Stimulated activated CD8-positive, alpha-beta memory T cell treated with anti-CD3 and anti-CD28 coated beads, Interleukin-12 subunit alpha, Interleukin-12 subunit beta, amount 100 ng/mL, for 4 hours (primary cell): ENCODE measurements at places on chromosomes 3 and 15.

DNA sequence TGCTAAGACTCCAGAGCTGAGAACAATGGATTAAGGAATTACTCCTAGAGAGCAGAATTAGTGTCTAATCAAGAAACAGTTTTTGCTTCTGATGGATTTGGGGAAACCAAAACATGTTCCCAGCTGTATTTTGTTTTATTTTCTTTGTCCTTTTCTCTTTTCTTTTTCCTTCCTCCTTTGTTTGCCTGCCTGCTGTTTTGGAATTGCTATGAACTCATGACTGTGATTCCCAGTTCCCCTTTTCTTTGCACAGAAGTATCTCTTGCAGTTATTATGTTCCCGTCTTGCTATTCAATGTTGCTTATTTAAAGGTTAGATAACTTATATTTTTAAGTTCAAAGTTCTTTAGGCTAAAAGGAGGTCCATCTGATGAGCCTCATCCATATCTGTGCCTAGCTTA is 77.0 kb upstream of the GBE1 start:
- no peak for DNase-seq

DNA sequence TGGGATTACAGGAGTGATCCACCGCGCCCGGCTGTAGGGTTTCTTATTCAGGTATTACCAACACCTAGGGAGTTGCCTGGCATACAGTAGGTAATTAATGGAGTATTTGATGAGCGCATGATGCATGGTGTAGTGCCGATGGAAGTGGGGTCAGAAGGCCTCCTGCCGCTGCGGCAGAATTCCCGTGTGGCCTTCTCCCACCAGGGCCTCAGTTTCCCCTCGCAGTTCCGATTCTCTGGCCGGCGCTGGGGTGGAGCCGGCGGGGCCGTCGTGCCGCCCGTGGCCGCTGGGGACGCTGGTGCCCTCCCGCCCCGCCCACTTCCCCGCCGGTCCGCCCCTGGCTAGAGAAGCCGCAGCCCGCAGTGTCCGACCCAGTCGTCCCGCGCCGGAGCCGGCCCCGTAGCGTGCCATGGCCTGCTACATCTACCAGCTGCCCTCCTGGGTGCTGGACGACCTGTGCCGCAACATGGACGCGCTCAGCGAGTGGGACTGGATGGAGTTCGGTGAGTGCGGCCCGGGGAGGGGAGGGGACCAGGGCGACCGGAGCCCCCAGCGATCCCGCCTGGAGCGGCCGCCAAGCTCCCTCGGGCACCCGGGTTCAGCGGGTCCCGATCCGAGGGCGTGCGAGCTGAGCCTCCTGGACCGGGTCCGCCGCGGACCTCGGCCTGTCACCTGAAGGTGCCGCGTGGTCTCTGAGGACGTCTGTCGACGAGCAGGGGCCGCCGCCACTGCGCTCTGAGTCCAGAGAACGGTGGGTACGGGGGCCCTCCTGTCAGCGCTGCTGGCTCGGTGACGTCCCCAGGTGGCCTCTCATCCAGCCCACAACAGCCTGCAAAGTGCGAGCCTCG is at the start of gene IRAK2:
IRAK2 (plus strand) TSS at position 374 of the 848 bp plus-strand sequence; CDS start at position 410, 36 bp downstream.
- DNase-seq: peak; percentile 50

GRCh38 chr15:63940966-63941620 is 105.2 kb downstream of the DAPK2 start:
- DNase-seq: no peak

GRCh38 chr3:191518861-191519260 is 57.9 kb downstream of the PYDC2 start:
- DNase-seq: no peak

DNA sequence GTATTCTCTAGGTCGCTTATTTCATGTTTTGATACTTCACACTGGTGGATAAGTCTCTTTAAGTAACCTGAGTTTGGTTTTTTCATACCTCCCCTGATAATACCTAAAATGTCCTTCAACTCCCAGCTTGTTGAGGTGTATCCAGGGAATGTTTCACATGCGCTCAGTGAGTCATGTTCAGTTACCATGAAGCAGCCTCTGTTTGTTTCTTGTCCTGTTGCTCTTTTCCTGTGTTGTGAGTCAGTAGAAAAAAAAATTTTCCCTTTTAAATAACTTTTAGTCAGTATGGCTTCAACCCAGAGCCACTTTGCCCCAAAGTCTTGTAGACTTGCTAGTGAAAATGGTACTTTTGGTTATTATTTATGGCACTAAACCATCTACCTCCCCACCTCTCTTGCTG is 278.4 kb upstream of the ZPLD1 start:
- no peak for DNase-seq

GRCh38 chr15:92391640-92392039 is 2.0 kb upstream of the ST8SIA2 start:
- no peak for DNase-seq

DNA sequence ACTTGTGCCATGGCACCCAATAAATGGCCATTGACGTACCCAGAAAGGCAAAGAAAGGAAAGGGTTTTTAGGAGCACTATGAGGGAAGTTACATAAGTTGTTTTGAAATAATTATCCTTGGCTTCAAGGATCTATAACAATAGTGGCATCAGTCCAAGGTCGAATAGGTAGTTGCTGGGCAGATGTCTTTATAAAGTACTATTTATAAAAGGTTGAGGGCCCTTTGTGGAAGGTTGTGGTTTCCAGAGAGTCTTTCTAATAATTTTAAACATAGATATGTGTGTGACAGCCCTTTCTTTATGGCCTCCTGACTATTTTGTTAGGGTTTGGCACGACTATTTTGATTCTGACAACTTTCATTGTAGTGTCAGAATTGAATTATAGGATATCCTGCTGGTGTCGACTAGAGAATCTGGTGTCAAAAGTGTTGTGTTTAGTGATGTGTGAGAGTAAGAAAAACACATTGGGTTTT is 260.5 kb downstream of the PYDC2 start:
- DNase-seq: no peak

- DNase-seq: no peak
These were observed 1166.9 kb downstream of the ZPLD1 start for GRCh38 chr3:103601666-103602065.

- DNase-seq: no peak
These were observed 97.1 kb upstream of the TRIM42 start for GRCh38 chr3:140580746-140581145.

GRCh38 chr3:52147804-52148203 is 6.4 kb downstream of the POC1A start:
- DNase-seq: no peak

GRCh38 chr3:38374221-38374620 is 27.6 kb downstream of the XYLB start:
- DNase-seq: peak; percentile 12

GRCh38 chr3:116743062-116743461 is 33.5 kb downstream of the TUSC7 start:
- DNase-seq: no peak

GRCh38 chr3:41525303-41526064 is 326.2 kb downstream of the CTNNB1 start:
- no peak for DNase-seq

DNA sequence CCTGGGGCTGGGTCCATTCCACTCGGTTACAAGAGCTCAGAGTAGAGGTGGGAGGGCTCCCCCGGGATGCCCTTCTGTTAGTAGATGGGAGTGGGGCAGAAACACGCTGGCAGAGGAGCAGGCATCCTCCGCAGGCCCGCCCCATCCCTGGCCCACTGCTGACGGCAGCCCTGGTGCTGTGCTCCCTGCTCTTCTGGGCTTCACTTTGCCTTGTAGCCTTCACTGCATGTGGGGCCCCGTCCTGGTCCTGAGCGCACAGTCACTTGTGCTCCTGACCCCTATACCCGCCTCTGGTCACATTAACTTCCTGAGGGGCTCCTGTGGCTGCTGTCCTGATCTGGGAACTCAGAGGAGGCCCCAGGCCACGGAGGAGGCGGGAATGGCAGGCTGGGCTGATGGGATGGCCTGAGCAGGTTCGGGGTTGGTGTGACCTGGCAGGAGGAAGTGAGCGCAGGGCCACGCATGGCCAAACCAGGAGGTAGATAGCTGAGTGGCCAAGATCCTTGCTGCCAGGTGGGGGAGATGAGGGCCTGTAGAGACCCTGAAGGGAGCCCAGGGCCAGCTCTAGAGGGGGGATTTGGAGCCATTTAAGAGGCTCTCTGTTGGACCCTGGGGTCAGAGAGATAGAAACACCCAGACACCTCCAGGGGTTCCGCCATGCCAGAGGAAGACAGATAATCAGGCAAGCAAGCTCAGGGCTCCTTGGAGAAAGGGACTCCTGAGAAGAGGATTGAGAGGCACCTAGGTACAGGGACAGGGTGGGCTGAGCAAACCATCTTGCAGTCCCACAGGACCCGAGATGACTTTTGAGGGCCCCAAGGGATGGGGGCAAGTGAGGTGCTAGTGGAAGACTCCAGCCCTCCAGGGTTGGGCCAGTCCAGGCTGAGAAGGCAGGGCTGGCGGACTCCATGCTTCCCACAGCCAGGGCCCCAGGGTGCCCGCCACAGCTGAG is 92.2 kb upstream of the PRR23E start:
- no peak for DNase-seq

DNA sequence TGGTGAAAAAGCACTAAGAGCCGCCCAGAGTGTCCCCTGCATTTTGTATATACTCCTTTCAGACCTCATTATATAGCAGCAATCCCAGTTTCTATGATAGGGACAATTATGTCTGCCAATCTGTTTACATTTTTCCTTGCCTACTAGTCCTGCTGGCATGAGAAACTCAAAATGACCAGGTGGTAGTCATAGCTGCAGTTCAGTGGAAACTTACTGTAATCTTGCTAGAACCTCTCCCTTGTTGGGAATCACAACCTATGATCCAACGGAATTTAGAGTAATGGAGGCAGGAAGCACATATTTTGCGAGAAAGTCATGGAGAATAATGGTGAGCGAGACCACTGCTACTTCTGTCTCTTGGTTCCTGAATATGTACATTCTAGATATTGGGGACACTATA is 28.6 kb upstream of the MINAR1 start:
- no peak for DNase-seq

- no peak for DNase-seq
These were observed 583.5 kb downstream of the ROBO1 start for GRCh38 chr3:79184251-79184650.
